ENCODE measurements at places on chromosomes 13 and 19. TPM values are rescaled to one million over a fixed set of nuclear protein-coding genes. Genes with fewer than 3 reads are reported as not detected.

The MISP3 gene
- polyA plus RNA-seq = 6.2 TPM

The ZNF256 gene
- polyA plus RNA-seq = 3.0 TPM

The ZNF780B gene
- polyA plus RNA-seq = 4.0 TPM

The TICAM1 gene
- 1.4 TPM for polyA plus RNA-seq

The NFIX gene
- 4.5 TPM for polyA plus RNA-seq

The BRSK1 gene
- polyA plus RNA-seq = 2.8 TPM

The MAB21L1 gene
- polyA plus RNA-seq = 0.88 TPM

The SRRM5 gene
- not detected for polyA plus RNA-seq

The FPR2 gene
- not detected for polyA plus RNA-seq

The PALM3 gene
- polyA plus RNA-seq = 0.13 TPM

The ATP4B gene
- not detected for polyA plus RNA-seq

The MFSD12 gene
- polyA plus RNA-seq = 1.3 TPM

The LINGO3 gene
- 1.0 TPM for polyA plus RNA-seq

The APOC1 gene
- polyA plus RNA-seq = 19.8 TPM

The ZNF763 gene
- 0.99 TPM for polyA plus RNA-seq

The SIGLEC10 gene
- not detected for polyA plus RNA-seq

The TEX101 gene
- polyA plus RNA-seq = not detected

The PRR20A gene
- not detected for polyA plus RNA-seq

The RDH8 gene
- not detected for polyA plus RNA-seq

The WASF3 gene
- 126 TPM for polyA plus RNA-seq

The TLE2 gene
- polyA plus RNA-seq = 0.98 TPM

The GNA15 gene
- 0.94 TPM for polyA plus RNA-seq

The ZNF837 gene
- not detected for polyA plus RNA-seq

The CEACAM21 gene
- not detected for polyA plus RNA-seq

The CBARP gene
- polyA plus RNA-seq = 0.26 TPM

The ZIK1 gene
- polyA plus RNA-seq = 2.0 TPM

The FOXO1 gene
- polyA plus RNA-seq = 2.1 TPM

The DMWD gene
- polyA plus RNA-seq = 5.3 TPM

The EBI3 gene
- polyA plus RNA-seq = not detected

The LGI4 gene
- 6.4 TPM for polyA plus RNA-seq

The CEACAM19 gene
- polyA plus RNA-seq = not detected

The SBK2 gene
- not detected for polyA plus RNA-seq

The EDDM13 gene
- not detected for polyA plus RNA-seq

The IL11 gene
- not detected for polyA plus RNA-seq

The ZNF714 gene
- 14.6 TPM for polyA plus RNA-seq

The POU2F2 gene
- polyA plus RNA-seq = 0.56 TPM

The OR10H1 gene
- not detected for polyA plus RNA-seq

The MYO16 gene
- 3.6 TPM for polyA plus RNA-seq

The ZNF560 gene
- not detected for polyA plus RNA-seq

The KLK14 gene
- not detected for polyA plus RNA-seq

The SIGLECL1 gene
- polyA plus RNA-seq = not detected

The CNFN gene
- 10.5 TPM for polyA plus RNA-seq

The RXFP2 gene
- polyA plus RNA-seq = not detected

The FBN3 gene
- polyA plus RNA-seq = not detected

The CD177 gene
- polyA plus RNA-seq = not detected

The ZNF490 gene
- polyA plus RNA-seq = 2.1 TPM

The KLK8 gene
- polyA plus RNA-seq = 292 TPM

The EPS8L1 gene
- not detected for polyA plus RNA-seq

The PRSS57 gene
- polyA plus RNA-seq = not detected

The PCDH9 gene
- 266 TPM for polyA plus RNA-seq

The B3GNT8 gene
- not detected for polyA plus RNA-seq

The RUBCNL gene
- polyA plus RNA-seq = 42.1 TPM

The KISS1R gene
- not detected for polyA plus RNA-seq

The FRY gene
- 59.7 TPM for polyA plus RNA-seq

The ZNF540 gene
- 40.2 TPM for polyA plus RNA-seq

The RBM42 gene
- 8.9 TPM for polyA plus RNA-seq

Measured in Purkinje cell (primary cell).